ENCODE measurements at places on chromosomes 7 and 10.

DNA sequence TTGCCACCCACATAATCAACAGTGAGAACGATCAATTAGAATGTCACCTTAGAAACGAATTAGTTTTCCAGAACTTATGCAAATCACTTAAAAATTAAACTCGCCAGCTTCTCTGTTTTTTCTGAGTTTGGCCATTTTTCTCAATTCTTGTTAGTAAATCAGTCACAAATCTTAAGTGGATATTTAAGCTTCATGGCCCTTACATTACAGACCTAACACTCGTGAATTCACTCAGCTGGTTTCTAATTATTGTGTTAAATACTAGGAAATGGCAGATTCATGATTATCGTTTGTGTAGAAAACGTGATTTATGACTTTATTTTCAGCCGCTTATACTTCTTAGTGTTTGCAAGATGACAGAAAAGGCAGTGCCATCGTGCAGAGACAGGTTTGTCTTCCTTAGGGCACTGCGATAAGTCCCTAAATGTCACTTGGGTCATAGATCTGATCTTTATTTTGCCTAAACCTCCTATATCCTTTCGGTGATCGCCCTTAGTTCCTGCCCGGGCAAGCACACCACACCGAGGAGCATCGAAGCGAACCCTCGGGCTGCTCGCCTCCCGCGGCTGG lies 587 bp upstream of the CELF2 start:
- DNase-seq = no peak

DNA sequence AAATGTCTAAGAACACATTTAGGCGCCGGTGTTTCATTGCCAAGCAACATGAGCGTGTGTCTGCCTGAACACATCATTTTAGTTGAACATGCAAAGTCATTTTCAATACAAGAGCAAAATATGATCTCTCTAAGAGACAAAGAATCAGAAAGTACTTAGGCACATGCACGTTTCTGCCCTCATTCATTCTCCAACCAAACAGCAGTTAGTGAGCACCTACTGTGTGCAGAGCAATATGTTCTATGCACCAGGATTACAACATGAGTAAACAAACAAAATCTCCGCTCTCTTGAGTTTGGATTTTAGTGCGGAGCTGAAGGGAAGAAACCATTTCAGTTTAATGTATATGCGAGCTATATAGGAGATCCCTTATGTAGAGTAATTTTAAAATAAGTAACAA lies 71.6 kb upstream of the KLF6 start:
- no peak for DNase-seq

- no peak for DNase-seq
Measured at GRCh38 chr10:82392533-82392932, 517.5 kb downstream of the NRG3 start.

DNA sequence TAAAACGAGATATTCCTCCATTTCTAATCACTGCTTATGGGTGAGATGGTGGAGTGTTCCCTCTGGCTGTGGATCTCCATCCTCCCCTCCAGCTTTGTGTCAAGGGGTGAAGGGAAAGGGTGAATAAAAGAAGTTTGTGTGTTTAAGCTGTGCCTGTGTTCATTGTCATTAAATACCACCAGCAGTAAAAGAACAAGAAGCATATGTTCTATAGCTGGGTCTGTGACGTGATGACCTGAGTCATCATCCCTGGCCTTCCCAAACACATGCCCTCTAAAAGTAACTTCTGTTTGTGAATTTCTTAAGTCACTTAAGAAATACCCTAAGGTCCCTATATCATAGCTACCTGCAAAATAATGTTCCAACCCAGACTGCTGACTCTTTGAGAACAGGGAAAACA lies 104.9 kb downstream of the PPP1R17 start:
- no peak for DNase-seq

- no peak for DNase-seq
Measured at GRCh38 chr7:15057272-15057671, 154.7 kb upstream of the DGKB start.

GRCh38 chr10:86261941-86262687 lies 104.5 kb downstream of the GRID1 start:
- no peak for DNase-seq

DNA sequence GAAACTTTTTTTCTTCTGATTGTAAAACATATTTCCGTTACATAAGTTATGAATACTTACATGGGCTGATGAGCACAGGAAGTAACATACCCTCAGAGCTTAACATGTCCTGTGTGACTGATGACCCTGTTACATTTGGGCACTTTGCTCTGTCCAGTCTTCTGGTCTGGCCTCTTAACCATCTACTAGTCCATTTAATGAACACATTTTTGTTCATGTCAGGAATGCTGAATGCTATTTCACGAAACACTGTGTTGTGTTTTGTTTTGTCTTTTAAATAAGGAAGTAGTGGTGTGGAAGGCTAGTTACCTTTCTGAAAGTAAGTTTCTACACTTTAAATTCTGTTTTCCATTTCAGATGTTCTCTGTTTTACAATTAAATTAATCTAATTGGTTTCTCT lies 77.7 kb downstream of the RBM33 start:
- DNase-seq = no peak

DNA sequence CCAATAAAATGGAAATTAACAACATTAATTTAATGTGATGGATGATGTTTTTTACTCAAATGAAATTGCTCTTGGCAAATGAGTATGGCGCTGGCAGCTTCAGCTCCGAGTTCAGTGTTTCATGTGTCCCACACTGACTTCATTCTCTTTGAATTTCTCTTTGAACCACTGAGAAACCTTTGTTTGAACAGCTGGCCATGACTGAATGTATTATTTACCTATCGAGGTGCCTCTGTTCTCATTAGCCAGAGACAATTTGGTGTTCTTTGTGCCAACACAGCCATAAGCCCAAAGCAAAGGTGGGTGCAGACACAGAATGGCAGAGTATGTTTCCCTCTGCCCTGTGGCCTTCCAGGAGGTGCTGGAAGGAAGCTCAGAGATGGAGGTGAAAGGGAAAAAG lies 42.1 kb downstream of the TMEM178B start:
- no peak for DNase-seq

- no peak for DNase-seq
Measured at GRCh38 chr10:112221545-112221944, 38.0 kb upstream of the GPAM start.

GRCh38 chr7:150949564-150949963 lies 28.6 kb downstream of the KCNH2 start:
- DNase-seq = no peak

- DNase-seq = no peak
Measured at GRCh38 chr10:126369125-126369710, 19.1 kb downstream of the ADAM12 start.

- no peak for DNase-seq
Measured at GRCh38 chr10:79019441-79020014, 49.2 kb upstream of the ZMIZ1 start.

- no peak for DNase-seq
Measured at GRCh38 chr7:41256186-41256945, 446.5 kb downstream of the INHBA start.

DNA sequence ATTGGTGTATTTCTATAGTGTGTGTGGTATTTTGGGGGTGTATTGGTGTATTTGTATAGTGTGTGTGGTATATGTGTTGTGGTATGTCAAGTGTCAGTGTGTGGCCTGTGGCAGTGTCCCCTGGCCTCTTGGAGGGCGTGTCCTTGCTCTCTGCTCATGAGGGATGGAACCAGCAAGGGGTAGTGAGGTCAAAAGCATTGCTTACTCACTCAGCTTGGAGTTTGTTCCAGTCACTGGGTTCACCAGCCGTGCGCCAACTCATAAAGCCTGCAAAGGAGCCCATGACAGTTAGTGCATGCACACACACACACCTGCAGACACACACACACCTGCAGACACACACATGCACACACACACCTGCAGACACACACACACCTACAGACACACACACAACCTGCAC lies 4.3 kb upstream of the TRPV6 start:
- no peak for DNase-seq

GRCh38 chr7:129098409-129099084 lies 43.6 kb upstream of the TNPO3 start:
- DNase-seq = no peak

- DNase-seq = no peak
Measured at GRCh38 chr7:76423666-76424412, 911 bp upstream of the ZP3 start.

DNA sequence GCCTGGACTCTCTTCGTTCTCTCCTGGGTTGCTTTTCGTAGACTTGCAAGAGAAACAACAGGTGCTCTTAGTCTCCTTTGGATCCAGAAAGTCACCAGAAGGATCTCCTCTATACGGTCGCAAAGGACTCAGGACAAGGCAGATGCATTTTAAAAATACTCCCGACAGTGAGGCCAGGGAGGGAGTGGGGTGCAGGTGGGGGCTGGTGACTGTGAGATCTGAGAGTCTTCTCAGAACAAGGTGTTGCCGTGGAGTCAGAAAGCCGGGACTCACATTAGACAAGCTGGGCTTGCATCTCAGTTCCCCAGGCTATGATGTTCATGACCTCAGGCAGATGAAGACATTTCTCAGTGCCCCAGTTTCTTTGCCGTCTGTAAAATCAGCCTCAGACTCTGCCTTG lies 507.2 kb downstream of the TCERG1L start:
- no peak for DNase-seq

GRCh38 chr10:68367121-68367520 lies 34.4 kb upstream of the PBLD start:
- no peak for DNase-seq

DNA sequence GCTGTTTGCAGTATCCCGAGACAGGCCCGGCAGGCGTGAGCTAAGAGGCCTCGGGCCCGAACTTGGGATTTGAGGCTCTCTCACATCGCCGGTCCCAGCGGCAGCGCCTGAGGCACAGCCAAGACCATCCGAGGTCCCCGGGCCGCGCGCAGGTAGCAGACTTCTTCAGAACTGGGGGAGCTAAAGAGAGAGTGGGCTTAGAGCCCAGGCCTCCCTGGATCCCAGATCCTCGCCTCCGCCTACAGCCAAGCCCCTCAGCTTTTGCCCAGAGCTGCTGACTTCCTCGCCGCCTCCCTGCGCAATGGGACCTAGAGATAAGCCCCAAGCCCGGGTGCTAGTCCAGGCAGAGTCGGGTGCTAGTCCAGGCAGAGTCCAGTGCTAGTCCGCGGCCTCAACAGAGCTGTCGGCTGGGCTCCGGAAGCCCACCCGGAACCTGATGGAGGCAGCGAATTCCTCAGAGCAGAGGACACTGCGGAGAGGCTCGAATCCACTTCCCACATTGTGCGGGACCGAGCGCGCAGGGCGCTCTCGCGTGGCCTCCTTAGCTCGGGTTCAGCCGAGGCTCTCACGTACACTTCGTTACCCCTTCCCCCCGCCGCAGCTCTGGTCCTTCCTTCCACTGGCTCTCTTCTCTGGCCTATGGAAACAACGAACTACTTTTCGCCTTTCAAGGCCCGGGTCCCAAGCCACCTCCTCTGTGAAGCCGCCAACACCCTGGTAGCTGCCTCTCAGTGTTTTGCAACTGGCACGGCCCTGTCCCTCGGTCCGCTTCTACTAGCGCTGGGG lies 5.8 kb downstream of the LBX1 start:
- DNase-seq = no peak
